ENCODE measurements at places on chromosomes 11 and 22.

- DNase-seq = no peak
These were observed 7.9 kb downstream of the CTR9 start for GRCh38 chr11:10758957-10759356.

DNA sequence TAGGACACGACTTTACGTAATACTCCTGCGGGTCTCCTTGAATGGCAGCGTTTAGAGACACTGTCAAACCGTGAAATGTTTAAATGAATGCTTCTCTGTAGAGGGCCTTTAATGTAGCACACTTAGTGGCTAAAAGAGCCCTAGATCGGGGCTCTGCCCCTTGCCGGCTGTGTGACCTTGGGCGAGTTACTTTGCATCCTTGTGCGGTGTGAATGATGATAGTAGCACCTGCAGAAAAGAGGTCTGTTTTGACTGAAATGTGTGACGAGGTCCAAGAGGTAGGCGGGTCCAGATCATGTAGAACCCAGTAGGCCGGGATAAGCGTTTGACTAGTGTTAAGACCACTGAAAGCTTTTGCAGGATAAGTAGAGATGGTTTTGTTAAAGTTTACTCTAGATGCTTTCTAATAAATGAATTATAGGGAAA is 866 bp downstream of the MED17 start:
- no peak for DNase-seq

- DNase-seq = no peak
These were observed 2.8 kb downstream of the NECTIN1 start for GRCh38 chr11:119726150-119726553.

GRCh38 chr11:41113160-41113559 is 346.3 kb downstream of the LRRC4C start:
- DNase-seq = no peak

DNA sequence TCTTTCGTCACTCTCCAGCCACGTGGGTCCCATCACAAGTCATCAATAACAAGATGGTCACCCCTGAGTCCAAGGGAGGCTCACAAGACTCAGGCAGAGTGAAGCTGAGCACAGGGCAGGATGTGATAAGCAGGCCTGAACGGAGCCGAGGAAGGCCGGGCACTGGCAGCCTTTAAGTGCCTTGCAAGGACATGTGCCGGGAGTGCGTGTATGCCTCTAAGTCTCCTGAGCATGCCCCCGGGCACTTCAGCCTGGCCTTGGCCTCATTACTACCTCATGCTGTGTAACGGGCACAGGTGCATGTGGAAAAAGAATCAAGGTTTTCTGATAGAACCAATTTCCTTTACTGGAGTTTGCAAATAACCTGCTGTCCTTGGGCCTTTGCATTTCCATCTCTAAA is 55.8 kb downstream of the UBASH3B start:
- no peak for DNase-seq
